ENCODE measurements at places on chromosomes 2 and 18.

- no peak for DNase-seq
These were observed 52.4 kb downstream of the USP14 start for GRCh38 chr18:210733-211132.

DNA sequence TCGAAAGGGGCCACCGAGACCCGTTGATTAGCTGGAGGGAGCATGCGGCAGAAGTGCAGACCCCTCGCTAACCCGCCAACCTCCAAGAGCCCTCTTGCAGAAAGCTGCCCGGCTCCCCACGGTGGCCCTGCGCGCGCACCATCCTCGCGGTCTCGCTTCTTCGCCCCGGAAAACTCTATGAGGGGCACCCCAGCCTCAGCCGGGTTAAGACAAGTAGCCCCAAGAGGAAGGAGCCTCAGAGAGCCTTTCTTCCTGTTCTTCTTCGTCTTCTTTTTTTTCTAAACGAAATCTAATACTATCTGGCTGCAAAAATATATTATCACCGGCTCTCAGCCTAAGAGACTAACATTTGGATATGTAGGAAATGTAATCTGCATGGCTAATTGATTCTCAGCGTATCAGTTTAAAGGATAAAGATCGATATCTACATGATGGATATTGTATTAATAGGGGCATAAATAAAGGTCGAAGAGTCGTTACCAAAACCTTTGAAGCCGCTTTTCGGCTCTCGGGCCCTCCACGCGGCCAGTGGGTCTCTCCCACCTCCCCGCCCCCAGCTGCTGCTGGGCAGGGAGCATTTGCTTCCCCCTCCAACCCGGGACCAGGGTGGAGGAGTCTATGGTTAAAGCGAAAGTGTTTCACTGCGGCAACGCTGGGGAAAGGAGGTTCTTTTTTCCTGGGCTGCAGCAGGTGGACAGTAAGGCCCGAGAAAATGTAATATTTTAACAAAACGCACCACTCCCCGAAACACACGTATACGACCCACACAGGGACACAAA, 6.1 kb upstream of the PAX3 start:
- DNase-seq = no peak

- DNase-seq = no peak
These were observed 42.5 kb downstream of the PSD4 start for GRCh38 chr2:113216321-113216720.

GRCh38 chr2:122329278-122329677, 573.8 kb downstream of the TSN start:
- DNase-seq = no peak

Measured in CD4-positive, alpha-beta T cell treated with Interferon alpha-2 for 1 hour (primary cell).